ENCODE measurements at places on chromosomes 12 and 14. TPM values are rescaled to one million over a fixed set of nuclear protein-coding genes. Genes with fewer than 3 reads are reported as not detected.

TAS2R19 gene
- not detected for total RNA-seq

KRT5 gene
- 0.62 TPM for total RNA-seq

GNB3 gene
- total RNA-seq = 1.1 TPM

CD27 gene
- not detected for total RNA-seq

RXYLT1 gene
- 23.2 TPM for total RNA-seq

APOF gene
- total RNA-seq = not detected

COX8C gene
- not detected for total RNA-seq

VRTN gene
- 0.02 TPM for total RNA-seq

DAO gene
- total RNA-seq = not detected

GUCY2C gene
- total RNA-seq = not detected

AQP5 gene
- total RNA-seq = not detected

FNTB gene
- total RNA-seq = 21.7 TPM

CD9 gene
- 257 TPM for total RNA-seq

ZDHHC22 gene
- total RNA-seq = 0.29 TPM

TMEM120B gene
- 16.7 TPM for total RNA-seq

VPS33A gene
- 18.5 TPM for total RNA-seq

CLEC1A gene
- not detected for total RNA-seq

CIDEB gene
- total RNA-seq = 0.12 TPM

CCDC38 gene
- total RNA-seq = 0.09 TPM

MYO1H gene
- not detected for total RNA-seq

DTX1 gene
- total RNA-seq = 0.36 TPM

RGS6 gene
- total RNA-seq = not detected

METAP2 gene
- total RNA-seq = 120 TPM

A2ML1 gene
- total RNA-seq = not detected

OR4K1 gene
- total RNA-seq = not detected

CDCA3 gene
- total RNA-seq = 80.0 TPM

CRACR2A gene
- 1.1 TPM for total RNA-seq

GALNT16 gene
- 3.0 TPM for total RNA-seq

KRT83 gene
- total RNA-seq = 5.3 TPM

TIMELESS gene
- total RNA-seq = 36.5 TPM

NFE2 gene
- 0.03 TPM for total RNA-seq

SENP1 gene
- 10.6 TPM for total RNA-seq

DEPDC4 gene
- 1.2 TPM for total RNA-seq

LAG3 gene
- 1.4 TPM for total RNA-seq

ACOT6 gene
- not detected for total RNA-seq
